ENCODE measurements at places on chromosomes 1 and 21.

GRCh38 chr1:226798427-226799411, 59.6 kb upstream of the ITPKB start:
- DNase-seq, result no peak

- no peak for DNase-seq
Measured at GRCh38 chr1:230876660-230877059, 8.3 kb upstream of the C1orf198 start.

- DNase-seq, result no peak
Measured at GRCh38 chr1:100523038-100523652, 14.8 kb upstream of the GPR88 start.

DNA sequence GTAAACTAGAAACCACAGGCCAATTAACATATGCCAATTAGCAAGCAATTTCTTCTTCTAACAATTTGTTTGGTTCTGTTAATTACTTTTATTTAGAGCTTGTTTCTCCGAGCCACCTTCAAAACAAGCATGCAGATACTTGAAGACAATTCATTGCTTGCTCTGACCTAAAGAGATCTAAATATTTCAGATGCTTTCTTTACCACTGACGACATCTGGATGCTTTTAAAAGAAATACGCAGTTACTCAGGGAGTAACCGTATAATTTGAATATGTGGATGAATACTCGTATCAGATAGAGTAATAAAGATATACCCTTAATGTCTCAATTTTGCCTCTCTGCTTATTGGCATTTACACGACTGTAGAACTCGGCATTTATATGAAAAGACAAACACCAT, 390.0 kb downstream of the DISC1 start:
- no peak for DNase-seq

DNA sequence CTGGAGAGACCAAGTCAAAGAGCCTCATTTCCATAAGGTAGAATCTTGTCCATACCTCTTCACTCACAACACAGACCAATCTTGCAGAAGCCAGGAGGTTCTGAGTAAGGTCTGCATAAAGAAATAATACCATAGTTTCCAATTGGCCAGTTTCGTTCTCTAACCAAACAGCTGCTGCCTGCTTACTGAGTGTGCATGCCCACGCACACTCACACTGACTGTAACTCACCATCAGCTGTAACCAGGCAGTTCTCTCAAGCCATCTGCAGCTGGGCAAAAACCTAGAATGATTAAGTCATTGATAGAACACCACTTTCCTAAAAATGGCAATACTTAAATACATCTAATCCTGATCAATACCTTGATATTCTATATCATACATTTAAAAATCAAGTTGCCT, 106.6 kb upstream of the VAV3 start:
- DNase-seq, result no peak

GRCh38 chr1:183675883-183676585, 22.9 kb upstream of the APOBEC4 start:
- DNase-seq, result no peak

Data from esophagus squamous epithelium (tissue), 5 donors.